Tongue (tissue), 3 donors: ENCODE measurements at places on chromosomes 5 and 9. TPM values are rescaled to one million over a fixed set of nuclear protein-coding genes. Genes with fewer than 3 reads are reported as not detected.

GPR21 gene
- 2.6 TPM for total RNA-seq

DNA sequence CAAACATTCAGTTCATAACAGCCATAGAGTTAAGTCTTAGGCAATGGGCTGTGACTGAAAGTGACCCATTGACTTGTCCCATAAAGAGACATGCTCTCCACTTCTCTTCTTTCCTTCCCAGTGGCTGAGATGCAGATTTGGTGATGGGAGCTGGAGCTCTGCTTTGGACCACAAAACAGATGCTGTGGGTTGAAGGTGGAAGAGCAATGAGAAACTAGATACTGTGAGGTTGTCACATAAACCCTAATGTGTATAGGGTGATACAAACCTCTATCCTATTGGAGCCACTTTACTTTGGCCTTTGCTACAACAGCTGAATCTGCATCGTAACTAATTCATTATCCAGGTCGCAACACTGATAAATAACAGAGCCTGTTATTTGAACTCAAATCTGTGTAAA lies 192.0 kb downstream of the TTC39B start:
- DNase-seq, result peak; percentile 46

- DNase-seq, result peak; percentile 34
Measured at GRCh38 chr5:137310051-137310730, 188.9 kb downstream of the SPOCK1 start.

DNA sequence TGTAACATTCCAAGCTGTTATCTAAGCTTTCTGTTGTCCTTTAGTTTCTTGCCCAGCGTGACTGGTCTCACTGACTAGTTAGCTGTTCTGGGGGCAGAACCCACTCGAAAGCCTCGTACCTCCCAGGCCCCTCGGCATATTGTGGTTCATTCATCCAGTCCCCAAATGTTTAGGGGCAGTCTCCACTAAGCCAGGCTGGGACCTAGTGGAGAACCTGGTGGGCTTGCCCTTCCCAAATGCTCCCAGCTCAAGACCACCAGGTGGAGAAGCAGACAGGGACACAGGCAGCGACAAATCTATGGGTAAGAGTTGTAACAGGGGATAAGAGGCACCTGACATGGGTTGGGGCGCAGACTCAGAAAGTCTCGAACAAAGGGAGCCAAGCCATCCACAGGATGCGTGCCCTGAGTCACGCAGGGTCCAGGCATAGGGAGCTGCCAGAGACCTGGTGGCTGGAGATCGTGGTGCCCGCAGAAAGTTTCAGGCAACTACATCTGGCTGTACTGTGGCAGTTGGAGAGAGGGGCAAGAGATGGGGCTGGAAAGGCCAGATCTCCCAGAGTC lies 851 bp upstream of the EEIG1 start:
- DNase-seq, result no peak

GRCh38 chr9:18985464-18985951 lies 47.5 kb downstream of the SAXO1 start:
- peak; percentile 67 for DNase-seq

DNA sequence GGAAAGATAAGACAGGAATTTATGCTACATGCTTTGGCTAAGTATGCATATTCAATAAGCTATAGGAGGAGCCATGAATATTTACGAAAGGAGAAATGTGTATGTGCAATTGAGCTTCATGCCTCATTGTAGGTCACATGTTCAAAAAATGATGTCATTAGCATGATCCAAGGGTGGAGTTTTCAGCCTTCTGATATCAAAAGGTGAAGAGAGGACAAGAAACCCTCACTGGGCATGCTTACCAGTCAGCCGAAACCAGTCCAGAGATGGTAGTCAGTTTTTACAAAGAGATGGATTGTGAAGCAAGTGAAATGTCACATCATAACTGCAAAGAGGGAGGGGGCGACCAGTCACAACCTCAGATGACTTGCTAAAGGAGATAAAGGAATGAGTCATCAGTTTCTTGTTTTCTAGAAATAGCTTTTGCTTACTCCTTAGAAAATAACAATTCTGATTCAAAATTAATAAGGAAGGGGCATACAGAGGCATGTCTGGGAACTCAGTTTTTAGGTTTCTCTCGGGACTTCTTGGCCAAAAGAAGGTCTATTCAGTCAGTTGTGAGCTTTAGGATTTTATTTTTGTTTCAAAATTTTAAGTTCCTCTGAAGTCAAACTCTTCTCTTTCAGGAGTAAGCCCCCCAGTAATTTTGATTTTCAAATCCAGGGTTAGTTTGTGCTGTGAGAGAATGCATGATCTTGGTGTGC lies 1067.8 kb upstream of the EDIL3 start:
- DNase-seq, result no peak

GRCh38 chr9:75150512-75150911 lies 62.2 kb downstream of the OSTF1 start:
- DNase-seq, result no peak

GRCh38 chr5:91024727-91025126 lies 358.4 kb downstream of the ARRDC3 start:
- DNase-seq, result peak; percentile 82

ANKRD34B gene
- total RNA-seq, result not detected

DNA sequence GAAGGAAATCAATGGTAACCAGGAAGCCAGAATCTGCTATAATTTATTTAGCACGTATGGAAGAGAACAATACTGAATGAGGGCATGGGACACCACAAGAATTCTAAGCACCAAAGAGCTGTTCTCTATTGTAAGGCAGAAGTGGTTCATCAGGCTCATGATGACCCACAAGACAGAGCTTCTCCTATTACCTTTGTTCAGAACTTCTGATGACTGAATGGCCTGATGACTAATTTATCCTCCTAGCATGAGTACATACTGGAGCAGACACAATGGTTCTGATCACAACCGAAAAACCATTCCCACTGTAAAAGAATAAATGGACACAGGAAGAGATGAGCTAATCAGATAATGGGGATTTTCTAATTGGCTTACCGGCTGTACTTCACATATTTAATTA lies 329.8 kb upstream of the PDE4D start:
- no peak for DNase-seq

- DNase-seq, result no peak
Measured at GRCh38 chr5:118249386-118249785, 739.0 kb downstream of the DTWD2 start.

HAVCR2 gene
- total RNA-seq, result 2.8 TPM

GRCh38 chr9:87605676-87606075 lies 108.0 kb downstream of the DAPK1 start:
- no peak for DNase-seq

GRCh38 chr5:9483779-9484178 lies 62.1 kb downstream of the SEMA5A start:
- no peak for DNase-seq

DNA sequence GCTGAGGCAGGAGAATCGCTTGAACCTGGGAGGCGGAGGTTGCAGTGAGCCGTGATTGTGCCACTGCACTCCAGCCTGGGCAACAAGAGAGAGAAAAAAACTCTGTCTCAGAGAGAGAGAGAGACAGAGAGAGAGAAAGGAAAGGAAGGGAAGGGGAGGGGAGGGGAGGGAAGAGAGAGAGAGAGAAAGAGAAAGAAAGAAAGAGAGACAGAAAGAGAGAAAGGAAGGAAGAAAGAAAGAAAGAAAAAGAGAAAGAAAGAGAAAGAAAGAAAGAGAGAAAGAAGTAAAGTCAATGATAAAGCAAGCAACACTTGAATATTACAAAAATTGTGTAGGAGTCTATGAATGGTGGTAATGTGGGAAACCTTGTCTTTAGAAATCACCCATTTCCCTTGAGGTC lies 133.6 kb upstream of the MSX2 start:
- no peak for DNase-seq

LRRC19 gene
- total RNA-seq, result not detected

DNA sequence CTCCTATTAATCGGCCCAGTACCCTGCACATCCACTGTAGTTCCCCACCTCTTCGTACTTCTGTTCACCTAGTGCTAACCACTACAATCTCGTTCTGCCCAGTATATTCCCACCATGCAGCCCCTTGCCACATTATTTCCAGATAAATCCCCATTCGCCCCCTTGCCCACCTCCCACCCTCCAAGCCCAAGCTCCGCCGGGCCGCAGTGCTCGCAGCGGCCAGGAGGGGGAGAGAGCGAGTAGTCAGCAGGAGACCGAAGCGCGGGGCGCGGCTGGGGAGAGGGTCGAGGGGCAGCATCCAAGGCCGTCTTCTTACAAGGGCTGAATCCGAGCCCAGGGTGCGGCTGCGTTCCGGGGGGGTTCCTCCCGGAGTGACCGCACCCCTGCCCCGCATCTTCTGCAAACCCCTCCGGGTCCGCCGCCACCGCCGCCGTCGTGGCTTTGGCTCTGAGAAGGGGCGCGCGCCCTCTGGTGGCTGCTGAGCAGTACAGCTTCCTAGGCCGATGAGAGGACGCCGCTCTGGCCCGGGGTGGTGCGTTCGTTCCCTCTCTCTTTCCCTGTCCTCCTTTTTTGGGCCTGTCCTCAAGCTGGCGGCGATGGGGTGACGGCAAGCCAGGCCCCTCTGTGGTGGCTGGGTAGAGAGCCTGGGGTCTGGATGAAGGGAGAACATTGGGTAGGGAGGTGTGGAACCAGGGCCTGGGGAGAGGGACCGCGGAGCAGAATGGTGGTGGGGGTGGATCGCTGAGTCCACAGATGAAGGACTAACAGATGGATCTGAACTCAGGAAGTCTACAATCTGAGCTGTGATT lies 30.0 kb upstream of the PSD2 start:
- peak; percentile 91 for DNase-seq

ADAMTS13 gene
- 4.2 TPM for total RNA-seq

DNA sequence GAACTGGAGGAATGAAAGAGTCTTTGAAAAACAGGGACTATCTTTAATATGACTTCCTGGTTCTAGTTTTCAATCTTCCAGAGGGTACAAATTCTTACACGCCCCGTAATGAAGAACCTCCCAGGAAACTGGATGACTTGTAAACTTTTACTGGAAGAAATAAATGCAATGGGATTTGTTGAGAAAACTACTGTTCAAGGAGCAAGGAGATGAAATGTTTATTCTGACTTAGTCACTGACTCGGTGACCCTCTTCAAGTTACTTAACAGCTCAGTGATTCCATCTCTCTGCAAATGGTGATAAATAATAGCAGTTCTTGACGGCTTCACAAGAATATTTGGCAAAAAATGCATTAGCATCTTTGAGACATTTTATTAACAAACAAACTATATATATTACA lies 858.6 kb downstream of the PTPRD start:
- no peak for DNase-seq

CBY3 gene
- not detected for total RNA-seq

- no peak for DNase-seq
Measured at GRCh38 chr9:68585034-68585761, 44.5 kb upstream of the TMEM252 start.

DNA sequence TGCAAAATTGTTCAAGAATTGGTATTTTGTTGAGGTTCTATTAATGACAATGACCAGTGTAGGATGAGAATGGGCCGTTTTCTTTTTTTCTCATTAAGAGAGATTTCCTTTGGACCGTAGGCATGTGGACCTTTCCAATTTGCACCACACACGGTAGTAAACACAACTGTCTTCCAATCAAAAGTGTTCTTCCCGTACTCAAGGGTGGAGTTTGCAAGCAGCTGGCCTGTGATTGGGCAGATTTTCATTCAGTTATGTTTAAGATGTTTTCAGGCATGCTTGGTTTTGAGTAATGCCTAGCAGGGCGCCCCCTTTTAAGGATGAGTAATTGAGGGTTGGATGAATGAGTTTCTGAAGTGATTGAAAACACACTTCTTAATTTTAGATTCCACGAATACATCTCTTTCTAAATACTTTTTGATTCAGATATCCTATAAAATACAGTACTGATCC lies 2.5 kb downstream of the KDM3B start:
- DNase-seq, result peak; percentile 74

GRCh38 chr5:154363411-154363810 lies 82.4 kb upstream of the SAP30L start:
- DNase-seq, result no peak

DNA sequence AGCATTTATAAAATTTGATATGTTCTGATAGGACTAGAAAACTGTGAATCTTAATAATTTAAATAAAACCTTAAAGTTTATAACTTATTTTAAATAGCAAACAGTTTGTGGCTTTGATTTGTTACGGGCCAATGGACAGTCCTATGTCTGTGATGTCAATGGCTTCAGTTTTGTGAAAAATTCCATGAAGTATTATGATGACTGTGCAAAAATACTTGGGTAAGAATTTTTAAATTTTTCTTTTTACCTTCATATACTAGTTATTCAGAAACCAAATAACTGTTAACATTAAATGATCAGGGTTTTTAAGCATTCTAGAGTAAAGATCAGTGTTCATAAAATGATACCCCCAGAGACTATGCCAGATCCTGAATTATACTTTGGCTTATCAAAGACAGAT lies 31.1 kb downstream of the PPIP5K2 start:
- DNase-seq, result no peak

SPINK4 gene
- total RNA-seq, result not detected

OR13C2 gene
- not detected for total RNA-seq

PDE6A gene
- total RNA-seq, result 0.31 TPM

DNA sequence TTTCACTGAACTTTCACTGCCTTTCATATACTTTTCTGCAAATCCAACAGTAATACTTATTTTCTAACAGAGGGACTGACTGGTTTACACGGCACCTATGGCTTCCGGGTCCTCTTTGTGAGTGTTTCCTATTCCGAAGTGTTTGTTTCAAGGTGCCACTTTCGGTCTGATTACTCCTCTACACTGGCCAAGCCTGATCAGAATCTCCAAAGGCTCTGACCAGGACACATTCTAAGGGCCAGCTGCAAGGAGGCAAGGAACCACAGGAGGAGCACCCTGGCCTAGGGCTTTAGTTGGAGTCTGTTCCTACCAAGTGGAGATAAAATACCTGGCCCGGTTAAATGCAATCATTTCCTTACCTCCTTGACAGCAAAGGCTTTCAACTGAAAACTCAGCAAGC lies 132.1 kb downstream of the GLIS3 start:
- no peak for DNase-seq

DNA sequence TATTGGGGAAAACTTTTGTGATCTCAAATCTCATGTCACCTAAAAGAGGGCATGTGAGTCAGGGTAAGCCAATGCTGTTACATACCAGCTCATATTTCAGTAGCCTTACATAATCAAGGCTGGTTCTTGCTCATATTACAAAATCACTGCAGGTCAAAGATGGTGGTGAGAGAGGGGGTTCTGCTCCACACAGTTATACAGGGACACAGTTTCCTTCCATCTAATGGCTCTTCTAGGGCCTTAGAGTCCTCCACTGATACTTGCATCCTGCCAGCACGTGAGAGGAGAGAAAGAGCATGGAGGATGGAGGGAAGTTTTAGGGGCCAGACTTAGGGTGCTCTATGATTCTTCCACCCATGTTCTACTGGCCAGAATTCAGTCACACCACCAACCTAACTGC lies 130.0 kb downstream of the LIFR start:
- no peak for DNase-seq

B4GALT1 gene
- total RNA-seq, result 30.1 TPM

GRCh38 chr5:77640589-77641396 lies 2.3 kb upstream of the OTP start:
- no peak for DNase-seq

OR13C9 gene
- 0.41 TPM for total RNA-seq

GRCh38 chr9:93053781-93054331 lies 4.6 kb upstream of the SUSD3 start:
- DNase-seq, result no peak

GRCh38 chr5:142659405-142659804 lies 26.5 kb downstream of the FGF1 start:
- DNase-seq, result no peak

GRCh38 chr5:116289276-116289675 lies 204.5 kb downstream of the COMMD10 start:
- DNase-seq, result no peak

NTRK2 gene
- 60.3 TPM for total RNA-seq
